ENCODE measurements at places on chromosomes 3 and 15. TPM values are rescaled to one million over a fixed set of nuclear protein-coding genes. Genes with fewer than 3 reads are reported as not detected.

PCBP4 gene
- 33.4 TPM for total RNA-seq

GABRA5 gene
- total RNA-seq: 1.6 TPM

INKA1 gene
- total RNA-seq: 11.5 TPM

PARP3 gene
- total RNA-seq: 6.3 TPM

FILIP1L gene
- 29.2 TPM for total RNA-seq

GRAMD1C gene
- 1.6 TPM for total RNA-seq

IGDCC3 gene
- 1.0 TPM for total RNA-seq

LDHAL6B gene
- total RNA-seq: not detected

COMMD4 gene
- total RNA-seq: 13.6 TPM

All from skeletal muscle tissue (tissue), 5 donors.